ENCODE measurements at places on chromosomes 5 and 9.

DNA sequence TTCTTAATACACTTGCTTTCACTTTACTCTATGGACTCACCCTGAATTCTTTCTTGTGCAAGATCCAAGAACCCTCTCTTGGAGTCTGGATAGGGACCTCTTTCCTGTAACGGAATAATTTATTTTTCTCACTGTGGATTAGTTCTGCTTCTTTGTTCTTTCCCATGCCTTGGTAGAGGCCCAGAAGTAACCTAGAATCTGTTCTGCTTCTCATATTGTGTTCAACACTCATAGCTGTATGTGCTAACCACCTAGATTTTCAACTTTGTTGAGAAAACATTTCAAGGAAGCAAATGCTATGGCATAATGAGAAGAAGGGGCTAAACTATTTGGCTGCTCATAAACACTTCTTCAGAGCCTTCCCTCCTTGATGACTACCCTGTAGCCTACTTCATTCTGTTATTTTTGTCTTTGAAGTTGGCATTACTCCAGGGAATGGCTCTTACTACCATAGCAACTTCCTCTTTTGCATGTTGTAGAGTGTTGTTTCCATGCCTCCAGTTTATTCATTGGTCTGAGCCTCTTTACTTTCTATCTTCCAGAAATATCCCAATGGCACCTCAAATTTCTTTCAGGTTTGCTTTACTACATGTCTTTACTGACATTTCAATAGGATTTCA is 74.3 kb downstream of the KIAA0825 start:
- DNase-seq = no peak

- no peak for DNase-seq
These were observed 14.2 kb upstream of the TTLL11 start for GRCh38 chr9:122107291-122107805.

DNA sequence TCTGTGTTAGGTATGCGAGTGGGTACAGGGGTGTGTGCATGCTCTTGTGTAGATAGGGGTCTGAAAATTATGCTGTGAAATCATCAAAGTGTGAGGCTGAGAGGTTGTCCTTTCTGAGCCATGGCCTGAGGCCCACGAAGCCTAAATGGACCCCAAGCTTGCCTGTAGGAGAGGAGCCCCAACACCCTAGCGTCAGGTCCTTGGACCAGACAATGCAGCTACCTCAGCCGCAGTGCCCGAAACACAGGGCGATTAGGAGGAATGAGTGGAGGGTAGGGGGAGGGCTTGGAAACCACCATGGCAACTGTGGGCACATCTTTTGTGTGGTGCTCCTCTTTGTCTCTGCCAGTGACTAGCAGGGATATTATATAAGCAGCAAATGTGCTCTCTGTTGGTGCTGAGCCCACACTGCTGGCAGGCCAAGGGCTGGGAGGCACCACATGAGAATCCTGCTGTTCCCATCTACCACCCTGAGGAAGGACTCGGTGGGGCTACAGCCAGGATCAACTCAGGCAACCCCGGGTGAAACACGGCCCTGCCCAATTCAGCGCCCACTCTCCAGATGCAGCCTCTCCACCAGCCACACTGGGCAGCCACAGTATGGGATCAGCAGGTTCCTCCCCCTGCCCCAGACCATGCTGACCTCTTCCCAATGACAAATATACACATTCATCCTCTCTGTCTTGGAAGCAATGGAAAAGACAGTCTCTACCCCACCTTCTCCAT is 84.6 kb upstream of the FSTL4 start:
- no peak for DNase-seq

DNA sequence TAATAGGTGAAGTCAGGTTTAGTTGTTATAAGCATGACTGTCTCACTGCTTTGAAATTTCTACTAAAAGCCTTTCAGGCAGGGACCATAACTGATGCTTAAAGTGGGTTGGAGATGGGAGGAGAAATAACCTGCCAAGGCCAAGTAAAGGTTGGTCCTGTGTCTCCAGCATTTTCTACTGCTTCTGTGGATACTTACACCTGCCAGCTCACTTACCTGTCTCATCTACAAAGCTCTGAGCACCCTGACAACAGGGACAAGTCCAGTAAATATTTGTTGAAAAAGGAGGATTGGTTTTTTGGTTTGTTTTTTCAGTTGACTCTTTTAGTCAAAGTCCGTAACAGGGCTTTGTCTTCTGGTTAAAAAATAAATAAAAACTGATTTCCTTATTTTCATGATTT is 38.6 kb downstream of the GRAMD2B start:
- DNase-seq = no peak

- no peak for DNase-seq
These were observed 22.1 kb upstream of the NDST1 start for GRCh38 chr5:150485693-150486401.

GRCh38 chr5:129358069-129358468 is 102.0 kb upstream of the ADAMTS19 start:
- DNase-seq = no peak

GRCh38 chr5:52821901-52822300 is 34.2 kb downstream of the ITGA1 start:
- no peak for DNase-seq

- no peak for DNase-seq
These were observed 926.1 kb upstream of the DMAC1 start for GRCh38 chr9:8725635-8726034.

DNA sequence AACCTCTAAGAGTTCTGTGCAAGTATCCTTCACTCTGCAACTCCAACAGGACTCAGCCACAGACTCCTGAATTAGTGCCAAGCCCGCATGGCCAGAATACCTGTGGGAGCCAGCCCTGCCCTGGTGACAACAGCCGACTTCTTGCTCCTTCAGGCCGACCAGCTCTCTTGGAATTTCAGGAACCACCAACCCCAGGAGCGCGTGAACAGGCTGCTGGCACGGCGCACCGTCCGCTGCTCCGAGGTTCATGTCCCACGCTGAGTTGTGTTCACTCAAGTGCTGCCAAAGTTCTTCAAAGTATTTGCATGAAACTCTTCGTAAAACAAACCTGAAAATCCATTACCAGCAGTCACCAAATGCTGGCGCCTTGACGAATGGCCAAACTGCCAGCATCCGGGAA is 232.8 kb downstream of the NR2F1-AS1 start:
- no peak for DNase-seq

DNA sequence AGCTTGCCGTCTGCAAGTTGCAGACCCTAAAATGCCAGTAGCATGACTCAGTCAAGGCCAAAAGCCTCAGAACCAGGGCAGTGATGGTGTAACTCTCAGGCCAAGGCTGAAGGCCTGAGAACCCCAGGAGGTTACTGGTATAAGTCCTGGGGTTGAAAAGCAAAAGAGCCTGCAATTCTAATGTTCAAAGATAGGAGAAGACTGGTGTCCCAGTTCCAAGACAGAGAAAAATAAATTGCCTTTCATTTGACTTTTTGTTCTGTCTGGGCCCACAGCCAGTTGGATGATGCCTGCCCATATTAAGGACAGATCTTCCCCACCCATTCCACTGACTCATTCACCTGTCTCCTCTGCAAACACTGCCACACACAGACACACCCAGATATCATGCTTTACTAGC is 673.2 kb downstream of the CDH18 start:
- no peak for DNase-seq

DNA sequence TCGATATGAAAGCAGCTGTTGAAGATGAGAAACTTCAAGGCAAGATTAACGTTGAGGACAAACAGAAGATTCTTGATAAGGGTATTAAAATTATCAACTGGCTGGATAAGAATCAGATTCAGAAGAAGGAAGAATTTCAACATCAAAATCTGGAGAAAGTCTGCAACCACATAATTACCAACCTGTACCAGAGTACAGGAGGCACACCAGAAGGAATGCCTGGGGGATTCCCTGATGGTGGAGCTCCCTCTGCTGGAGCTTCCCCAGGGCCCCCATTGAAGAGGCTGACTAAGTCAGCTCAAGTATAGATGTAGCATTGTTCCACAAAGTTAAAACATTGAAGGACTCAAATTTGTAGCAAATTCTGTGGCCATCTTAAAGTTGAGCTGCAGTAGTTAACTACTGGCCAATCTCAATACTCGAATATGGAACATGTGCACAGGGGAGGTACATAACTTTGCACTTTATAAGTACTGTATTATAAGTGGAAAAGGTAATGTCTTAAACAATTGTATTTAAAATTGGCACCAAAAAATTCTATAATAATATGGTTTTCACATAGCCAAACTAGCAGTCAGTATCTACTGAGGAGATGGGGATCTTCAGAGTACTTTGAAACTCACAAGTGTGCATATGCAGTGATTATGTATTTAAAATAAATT is 237.5 kb downstream of the CHSY3 start:
- peak; percentile 22 for DNase-seq

- no peak for DNase-seq
These were observed 137.6 kb downstream of the TRPM3 start for GRCh38 chr9:70983723-70984295.

DNA sequence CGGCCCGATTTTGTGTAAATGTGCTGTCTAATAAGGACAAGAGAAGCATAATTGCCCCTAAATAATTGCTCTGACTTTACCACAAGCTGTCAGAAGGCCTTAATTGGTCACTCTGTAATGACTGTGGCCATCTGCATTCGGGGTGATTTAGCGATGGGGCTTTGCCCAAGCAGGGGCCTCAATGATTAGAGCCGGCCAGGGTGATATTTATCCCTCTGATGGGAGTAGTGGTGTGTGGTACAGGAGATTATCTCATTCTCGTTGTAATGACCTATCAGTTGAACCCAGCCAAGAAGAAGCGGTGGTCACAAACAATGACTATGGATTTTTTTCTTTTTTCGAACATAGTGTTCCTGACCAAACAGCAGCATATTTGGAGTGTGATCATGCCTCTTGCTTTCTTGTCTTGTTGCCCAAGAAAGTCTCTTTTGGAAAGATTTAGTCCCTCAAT is 72.0 kb upstream of the SAP30L start:
- DNase-seq = no peak

DNA sequence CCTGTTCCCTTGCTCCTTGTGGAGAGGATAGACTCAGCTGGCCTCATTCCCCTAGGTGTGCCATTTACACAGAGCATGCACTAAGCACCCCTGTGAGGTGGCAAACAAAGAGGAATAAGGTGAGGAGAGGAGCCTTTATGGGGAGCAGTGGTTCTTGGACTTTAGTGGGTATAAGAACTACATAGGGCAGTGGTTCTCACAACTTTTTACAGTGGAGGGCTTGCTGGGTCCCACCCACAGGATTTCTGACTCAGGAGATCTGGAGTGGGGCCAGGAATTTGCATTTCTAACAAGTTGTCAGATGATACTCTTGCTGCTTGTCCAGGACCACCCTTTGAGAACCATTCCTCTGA is 42.0 kb downstream of the CSF1R start:
- DNase-seq = peak; percentile 65

GRCh38 chr5:142491270-142491669 is 166.4 kb upstream of the SPRY4 start:
- no peak for DNase-seq

GRCh38 chr5:160548949-160549645 is 127.4 kb downstream of the PTTG1 start:
- peak; percentile 45 for DNase-seq

DNA sequence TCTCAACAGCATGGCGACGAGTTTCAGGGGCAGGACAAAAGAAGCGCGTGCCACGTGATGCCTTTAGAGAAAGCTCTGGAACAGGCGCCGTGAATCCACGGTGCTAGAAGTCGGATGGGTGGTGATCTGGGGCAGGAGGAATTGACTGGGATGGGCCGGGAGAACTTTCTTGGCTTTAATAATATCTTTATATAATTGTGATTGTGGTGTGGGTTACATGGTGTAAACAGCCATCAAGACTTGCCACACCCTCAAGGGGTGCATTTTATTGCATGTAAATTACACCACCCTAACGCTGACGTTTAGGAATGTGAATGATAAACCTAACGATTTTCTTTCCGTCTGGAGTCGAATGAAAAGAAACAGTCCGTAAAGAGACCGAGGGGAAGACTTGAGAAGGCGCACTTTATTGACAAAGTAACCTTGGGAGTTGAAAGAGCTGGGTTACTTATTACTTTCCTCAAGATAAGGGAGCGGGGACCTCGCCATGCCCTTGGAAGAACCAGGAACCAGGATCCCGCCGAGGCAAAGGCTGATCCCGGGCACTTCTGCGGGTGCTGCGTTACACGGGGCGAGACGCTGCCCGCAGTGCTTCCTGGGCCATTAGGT is 8.5 kb downstream of the NRARP start:
- no peak for DNase-seq

- no peak for DNase-seq
These were observed 81.2 kb downstream of the ALDH1A1 start for GRCh38 chr9:72871685-72872084.

DNA sequence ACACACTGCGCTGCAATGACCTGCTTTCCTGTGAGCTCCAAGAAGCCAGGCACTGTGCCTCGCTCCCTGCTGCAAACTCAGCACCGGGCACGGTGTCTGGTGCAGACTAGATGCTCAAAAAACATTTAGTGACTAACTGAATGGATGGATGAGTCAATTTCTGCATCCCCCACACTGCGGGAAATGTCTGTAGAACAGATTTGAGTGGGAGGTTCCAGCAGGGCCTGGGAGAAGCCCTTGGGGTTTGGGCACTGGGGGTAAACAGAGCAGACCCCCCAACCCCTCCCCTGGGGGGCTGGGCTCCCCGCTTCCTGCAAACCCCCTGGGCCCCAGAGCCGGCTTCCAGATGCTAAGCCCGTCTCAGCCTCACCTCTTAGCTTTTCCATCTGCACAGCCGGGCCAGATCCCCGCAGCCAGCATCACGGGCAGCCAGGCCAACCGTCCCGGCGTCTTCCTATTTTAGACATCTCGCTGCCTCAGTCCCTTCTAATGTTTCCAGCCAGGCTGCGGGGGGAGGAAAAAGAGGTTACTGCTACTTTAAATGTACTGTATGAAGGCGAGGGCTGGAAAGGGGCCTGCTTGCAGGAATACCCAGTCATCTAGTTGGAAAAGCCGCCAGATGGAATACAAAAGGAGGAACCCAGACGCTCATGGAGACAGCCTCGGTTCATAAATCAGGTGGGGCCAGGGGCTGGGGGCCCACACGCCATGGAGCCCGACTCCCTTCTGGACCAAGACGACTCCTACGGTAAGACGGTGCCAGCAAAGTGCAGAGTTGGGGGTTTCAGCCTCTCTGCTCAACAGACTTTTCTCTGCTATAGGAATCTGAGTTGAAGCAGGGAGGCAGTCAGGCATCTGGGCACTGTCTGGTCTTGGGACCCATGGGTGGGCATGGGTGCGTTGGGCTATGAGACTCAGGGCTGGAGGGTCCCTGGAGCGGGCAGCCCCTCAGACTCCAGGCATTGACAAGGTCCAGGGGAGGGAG is 67.1 kb upstream of the GGTA1 start:
- peak; percentile 37 for DNase-seq

DNA sequence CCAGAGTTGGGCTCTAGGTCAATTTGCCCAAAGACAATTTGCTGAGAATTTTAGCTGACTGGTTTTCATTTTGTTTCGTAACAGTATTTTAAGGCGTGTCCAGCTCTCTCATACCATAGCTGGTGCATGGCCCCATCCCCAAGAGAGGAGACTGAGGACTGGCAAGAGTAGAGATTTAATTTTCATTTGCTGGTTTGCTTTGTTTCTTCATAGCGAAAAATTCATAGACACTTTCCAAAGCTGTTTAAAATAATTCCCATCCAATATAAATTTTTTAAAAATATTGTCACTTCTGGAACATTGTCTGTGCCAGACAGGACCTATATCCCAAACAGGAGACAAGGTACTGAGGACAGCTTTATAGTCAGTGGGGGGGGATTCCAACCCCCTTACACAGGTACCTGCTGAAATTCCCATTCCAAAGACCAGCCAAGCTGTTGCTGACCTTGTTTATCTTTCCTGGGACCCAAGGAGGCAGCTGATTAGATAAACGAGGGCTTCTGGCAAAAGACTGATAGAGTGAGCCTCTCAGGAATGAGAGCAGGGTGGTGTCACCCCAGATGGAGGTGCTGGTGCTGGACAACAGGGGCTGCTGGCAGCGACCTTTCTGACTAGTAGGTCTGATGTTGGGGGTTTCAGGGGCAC is 6.8 kb upstream of the ANGPTL2 start:
- no peak for DNase-seq

Data from fibroblast of skin of left biceps (primary cell).